Small intestine (tissue), 16 donors: ENCODE measurements at places on chromosomes 3 and 15. TPM values are rescaled to one million over a fixed set of nuclear protein-coding genes. Genes with fewer than 3 reads are reported as not detected.

Gene FEZF2
- not detected for polyA plus RNA-seq

Gene CCR1
- polyA plus RNA-seq, result 2.5 TPM

Gene EFHB
- 0.45 TPM for polyA plus RNA-seq

DNA sequence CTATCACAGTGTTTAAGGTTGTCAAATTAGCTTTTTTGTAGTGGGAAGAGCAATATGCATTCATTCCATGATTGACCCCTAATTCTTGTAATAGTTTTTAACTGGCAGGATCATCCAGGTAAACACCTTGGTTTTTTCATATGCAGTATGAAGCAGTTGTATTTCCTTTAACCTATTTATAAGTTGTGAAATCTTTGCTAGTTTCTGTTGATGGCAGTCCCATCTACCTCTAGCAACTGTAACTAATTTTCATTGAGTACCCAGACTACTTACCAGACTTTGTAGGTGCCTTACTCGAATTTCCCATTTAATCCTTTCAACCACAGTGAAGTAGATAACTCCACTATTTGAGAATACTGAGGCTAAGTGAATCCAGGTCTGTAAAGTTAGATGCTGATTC lies 6.1 kb downstream of the FXR1 start:
- DNase-seq, result no peak

DNA sequence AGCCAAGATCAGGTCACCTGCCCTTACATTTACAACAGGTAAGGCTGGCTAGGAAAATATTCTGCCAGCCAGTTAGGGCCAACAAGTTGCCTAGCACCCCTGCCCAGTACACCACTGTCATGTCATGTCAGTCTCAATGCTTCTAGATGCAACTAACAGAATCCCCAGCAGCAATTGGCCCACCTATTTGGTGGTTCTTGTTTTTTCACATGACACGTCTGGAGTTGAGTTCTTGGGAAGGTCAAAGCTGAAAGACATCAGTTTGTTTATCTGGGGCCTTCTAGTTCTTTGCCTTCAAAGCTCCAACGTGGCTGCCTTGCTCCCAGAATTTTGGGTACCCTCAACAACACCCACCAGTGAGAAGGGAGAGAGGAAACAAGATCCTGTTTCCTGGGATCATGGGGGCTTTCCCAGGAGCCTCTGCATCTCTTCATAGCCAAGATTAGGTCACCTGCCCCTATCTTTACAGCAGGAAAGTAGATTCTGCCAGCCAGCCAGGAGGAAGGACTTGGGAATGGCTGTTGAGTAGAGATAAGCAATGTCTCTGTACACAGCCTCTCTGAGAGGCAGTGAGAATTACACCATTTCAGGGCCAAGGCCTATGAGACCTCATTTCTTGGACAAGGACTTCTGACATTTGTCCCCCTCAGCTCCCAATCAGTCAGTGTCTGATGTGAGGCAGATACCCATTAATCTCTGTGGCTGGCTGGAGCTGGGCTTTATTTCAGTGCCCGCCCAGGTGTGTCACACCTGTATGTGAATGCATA lies 8.6 kb downstream of the GPX1 start:
- DNase-seq, result peak; percentile 79

DNA sequence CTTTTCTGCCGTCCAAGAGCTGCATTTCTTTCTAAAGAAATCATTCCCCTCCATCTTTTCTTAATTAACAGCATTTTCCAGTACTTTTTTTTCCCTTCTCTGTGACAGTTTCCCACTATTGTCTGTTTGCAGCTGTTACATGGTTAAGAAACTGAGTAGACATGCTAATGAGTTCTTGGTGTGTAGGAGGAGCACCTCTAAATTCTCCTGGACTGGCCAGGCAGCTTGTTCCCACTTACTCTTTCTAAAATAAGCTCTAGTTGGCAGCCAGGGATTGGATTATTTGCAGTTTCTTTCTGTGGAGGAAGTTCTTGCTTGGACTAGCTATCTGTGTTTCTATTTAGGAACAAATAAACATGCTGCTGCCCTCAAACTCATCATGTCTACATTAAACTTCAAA lies 235.1 kb upstream of the GAP43 start:
- DNase-seq, result no peak

- DNase-seq, result peak; percentile 66
Measured at GRCh38 chr15:38541026-38541425, 23.6 kb downstream of the RASGRP1 start.

GRCh38 chr15:68312701-68313204 lies 35.2 kb downstream of the FEM1B start:
- no peak for DNase-seq

GRCh38 chr3:36817806-36818533 lies 53.6 kb upstream of the DCLK3 start:
- peak; percentile 58 for DNase-seq

- DNase-seq, result no peak
Measured at GRCh38 chr3:134004841-134005240, 24.9 kb downstream of the SLCO2A1 start.

GRCh38 chr3:28139967-28140634 lies 101.3 kb upstream of the CMC1 start:
- peak; percentile 64 for DNase-seq

GRCh38 chr15:57393061-57393460 lies 16.8 kb downstream of the CGNL1 start:
- no peak for DNase-seq
